ENCODE measurements at places on chromosomes 4 and X. TPM values are rescaled to one million over a fixed set of nuclear protein-coding genes. Genes with fewer than 3 reads are reported as not detected.

Gene TKTL1
- not detected for total RNA-seq

DNA sequence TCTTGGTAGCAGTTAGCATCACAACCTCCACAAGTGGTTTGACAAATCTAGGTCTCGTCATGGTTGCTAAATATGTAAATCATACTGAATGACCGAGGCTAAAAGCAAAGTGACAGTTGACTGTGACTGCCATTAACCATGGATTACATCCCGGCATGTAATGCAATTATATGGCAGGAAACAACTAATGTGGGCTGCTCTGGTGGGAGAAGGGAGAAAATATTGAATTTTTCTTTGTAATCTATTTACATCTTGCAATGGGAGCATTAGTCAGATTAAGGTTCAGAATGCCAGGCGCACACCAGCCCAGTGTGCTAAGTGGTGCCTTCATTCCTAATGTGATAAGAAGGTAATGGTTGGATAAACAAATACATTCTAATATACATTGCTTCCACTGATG is 35.8 kb downstream of the UNC5C start:
- no peak for DNase-seq

DNA sequence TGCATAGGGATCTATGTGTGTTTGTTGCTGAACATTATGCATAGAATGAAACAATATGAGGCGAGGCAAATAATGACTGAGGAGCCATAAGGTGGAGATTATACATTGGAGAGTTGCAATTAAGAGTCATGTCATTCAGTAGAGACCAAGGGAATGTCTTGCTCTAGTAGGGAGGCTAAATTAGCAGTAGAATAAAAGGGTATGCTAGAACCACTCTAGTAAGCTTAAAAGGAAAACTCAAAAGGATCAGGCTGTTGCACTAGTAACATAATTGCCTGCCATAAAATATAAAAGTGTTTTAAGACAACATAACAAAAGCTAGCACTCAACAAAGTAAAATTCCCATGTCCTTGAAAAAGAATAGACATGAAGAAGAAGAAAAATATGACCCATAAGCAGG is 586.2 kb upstream of the DIAPH2 start:
- DNase-seq = no peak

GRCh38 chr4:151806511-151806927 is 45.7 kb upstream of the GATB start:
- no peak for DNase-seq

Gene TAF7L
- total RNA-seq = not detected

DNA sequence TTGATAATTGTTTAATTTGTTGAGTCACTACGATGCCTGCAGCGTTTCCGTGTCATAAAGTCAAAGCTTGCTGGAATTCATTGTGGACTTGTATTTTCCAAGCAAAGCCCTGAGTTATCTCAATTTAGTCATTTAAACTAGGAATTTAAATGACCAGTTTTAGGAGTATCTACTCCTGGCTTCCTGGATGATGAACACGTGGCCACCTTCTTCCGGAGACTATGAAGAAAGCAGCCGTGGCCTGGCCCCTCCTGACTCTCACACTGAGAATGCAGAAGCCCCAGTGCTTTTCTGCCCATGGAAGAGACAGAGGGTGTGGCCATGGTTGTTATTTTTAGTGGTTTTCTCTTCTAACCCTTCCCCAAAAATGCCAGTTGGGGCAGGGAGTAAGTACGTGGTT is 250.7 kb upstream of the GATB start:
- DNase-seq = no peak

Gene STIM2
- 10.7 TPM for total RNA-seq

GRCh38 chr4:41184009-41184408 is 30.3 kb downstream of the APBB2 start:
- DNase-seq = no peak

DNA sequence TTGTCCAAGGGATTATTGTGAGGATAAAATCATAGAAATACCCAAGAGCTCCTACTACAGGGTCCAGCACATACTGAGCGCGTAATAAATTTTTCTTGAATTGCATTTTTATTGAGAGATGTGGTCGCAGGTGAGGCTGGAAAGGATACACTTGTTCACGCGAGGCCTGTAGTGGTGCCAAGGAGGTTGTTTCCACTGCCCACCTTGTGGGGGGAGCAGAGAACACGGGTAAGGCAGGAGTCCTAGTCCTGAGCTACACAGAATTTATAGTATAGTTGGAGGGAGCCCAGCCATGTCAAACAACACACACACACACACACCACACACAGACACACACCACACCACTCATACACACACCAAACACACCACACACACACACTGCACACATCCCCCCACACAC is 31.8 kb upstream of the CYP4V2 start:
- no peak for DNase-seq

DNA sequence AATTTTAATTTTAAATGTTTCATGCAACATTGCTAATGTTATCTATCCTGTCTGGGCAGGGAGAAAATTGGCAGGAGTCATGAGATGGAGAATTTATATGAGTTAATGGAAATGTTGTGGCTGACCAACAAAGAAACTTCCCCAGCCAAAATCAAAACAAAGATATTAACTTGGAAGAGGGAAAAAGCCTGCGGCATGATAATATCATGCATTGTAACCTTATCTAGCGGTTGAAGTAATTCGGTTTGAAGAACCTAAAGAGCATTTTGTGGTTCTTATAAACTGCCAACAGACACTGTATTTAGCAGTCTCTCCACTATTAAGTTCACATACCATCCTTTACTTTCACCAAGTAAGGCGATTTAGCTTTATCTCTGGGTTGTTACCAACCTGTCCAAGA is 42.3 kb downstream of the DKK2 start:
- no peak for DNase-seq

DNA sequence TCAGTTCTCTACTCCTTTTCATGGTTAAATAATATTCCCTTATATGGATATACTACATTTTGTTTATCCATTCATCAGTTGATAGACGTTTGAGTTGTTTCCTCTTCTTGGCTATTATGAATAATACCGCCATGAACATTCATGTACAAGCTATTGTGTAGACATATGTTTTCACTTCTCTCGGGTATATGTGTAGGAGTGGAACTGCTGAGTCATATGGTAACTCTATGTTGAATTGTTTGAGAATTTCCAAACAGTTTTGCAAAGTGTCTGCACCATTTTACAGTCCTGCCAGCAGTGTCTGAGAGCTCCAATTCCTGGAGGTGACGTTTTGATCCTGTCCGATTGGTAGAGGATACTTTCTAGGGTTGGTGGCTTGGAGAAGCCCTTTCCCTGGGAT is 23.6 kb downstream of the PLAC1 start:
- no peak for DNase-seq

Gene PWWP3B
- total RNA-seq = 0.55 TPM

Gene TEX13B
- total RNA-seq = not detected

Gene HERC5
- 4.8 TPM for total RNA-seq

DNA sequence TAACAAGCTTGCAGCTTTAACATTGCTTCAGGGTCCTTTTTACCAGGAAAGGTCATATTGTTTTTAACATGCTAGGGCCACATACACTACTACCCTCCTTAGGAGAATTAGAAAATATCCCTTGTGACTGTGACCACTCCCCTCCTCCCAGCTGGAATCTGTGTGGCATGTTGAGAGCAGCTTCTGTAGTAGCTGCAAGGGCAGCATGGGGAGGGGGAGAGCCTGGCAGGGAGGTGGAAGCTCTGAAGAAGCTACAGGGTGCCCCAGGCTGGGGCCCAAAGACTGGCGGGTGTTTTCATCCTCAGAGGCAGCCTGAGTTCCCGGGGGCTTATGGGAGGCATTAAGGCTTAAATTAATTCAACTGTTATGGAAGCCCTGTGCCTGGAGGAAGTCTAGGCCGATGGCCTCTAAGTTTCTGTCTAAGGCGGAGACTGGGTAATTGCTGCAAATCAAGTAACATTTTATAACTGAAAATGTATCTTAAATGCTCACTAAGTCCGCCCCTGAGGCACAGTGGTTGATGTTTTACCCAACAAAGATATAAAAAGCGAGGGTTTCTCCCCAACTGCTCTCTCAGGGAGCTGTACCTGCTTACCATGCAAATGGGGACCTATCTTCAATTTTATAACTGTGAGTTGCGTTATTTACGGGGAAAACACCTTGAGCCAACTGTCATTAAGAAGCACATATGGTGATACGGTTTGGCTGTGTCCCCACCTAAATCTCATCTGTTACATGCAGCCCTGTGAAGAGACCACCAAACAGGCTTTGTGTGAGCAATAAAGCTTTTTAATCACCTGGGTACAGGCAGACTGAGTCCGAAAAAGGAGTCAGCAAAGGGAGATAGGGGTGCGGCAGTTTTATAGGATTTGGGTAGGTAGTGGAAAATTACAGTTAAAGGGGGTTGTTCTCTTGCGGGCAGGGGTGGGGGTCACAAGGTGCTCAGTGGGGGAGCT is 37.4 kb upstream of the STS start:
- no peak for DNase-seq

Gene CLNK
- total RNA-seq = not detected

DNA sequence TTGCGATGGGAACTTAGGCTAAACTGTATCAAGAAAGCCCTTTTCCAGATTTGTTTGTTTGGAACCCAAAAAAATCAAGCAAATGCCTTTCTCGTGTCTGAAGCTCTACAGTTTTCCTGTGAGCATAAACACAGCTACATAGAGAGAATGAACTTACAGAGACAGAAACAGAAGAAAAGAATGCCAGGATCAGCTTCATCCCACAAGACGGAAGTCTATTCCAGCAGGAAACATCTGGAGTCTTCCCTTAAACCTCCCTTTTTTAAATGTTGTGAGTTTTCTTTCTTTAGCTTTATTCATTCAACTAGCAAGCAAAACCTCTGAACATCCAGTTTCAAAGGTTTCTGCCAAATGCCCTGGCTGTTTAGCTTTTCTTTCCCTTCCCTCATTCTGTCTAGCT is 32.6 kb upstream of the ZFP42 start:
- DNase-seq = no peak

Gene NDNF
- total RNA-seq = 8.3 TPM

DNA sequence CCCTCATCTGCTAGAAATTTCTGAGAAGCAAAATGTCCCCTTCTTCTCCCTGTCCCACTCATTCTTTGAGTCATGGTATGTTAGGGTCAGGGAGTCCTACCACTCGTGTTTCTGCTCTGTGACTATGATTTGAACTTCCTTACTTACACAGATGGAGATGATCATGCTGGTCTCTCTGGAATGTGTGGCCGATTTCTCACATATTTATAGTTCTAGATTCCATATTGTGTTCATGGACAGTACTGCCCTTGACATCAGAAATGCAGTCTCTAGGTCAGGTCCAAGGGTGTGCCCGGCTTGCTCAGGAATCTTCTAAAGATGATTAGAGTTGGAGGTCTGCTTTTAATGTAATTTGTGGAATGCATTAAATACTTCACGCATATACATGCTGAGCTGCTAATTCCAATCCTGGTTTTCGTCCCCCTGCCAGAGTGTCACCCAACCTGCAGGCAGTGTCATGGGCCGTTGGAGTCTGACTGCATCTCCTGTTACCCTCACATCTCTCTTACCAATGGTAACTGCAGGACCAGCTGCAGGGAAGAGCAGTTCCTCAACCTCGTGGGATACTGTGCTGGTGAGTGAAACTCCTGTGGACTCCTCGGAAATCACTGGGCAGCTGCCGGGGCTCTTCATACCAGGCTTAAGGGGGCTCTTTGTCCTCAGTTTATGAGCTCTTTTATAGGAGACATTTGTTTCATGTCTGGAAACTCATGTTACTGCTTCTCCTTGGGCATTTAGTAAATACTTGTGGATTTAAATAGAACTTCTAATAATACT is 214.1 kb upstream of the ANXA3 start:
- no peak for DNase-seq

DNA sequence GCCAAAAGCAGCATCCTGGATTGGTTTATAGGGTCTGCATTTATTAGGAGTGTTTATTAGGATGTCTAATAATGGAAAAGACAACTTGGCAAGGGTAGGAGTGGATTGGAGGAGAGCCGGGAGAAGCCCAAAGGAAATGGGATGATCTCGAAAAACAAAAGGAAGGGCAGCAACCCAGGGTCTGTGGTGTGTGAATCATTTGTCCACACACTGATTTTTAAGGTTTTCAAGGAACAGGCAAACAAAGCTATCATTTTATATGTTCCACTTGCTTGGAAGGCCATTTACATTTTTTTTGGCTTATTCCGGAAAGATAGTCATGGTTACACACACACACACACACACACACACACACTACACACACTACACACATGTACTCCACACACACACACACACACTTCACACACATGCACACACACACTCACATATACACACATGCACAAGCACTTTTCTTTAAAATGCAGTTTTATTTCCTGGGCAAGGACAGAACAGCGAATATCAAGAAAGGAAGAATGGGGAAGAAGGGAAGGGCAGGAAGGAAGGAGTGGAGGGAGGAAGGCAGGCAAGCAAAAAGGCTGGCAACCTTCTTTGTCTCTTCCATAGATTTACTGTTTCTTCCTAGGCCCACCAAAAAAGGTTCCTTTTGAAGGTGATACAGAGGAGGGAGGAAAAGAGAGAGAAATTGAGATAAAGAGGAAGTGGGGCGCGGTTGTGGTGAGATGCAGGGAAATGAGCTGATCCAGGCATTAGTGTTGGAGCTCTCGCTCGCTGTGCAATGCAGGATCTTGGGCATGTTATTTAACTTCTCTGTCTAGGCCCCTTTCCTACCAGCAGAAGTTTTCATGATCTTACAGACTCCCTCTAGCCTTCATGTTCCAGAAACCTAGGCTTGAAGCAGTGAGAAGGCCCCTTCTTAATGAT is 88.6 kb upstream of the MAML3 start:
- no peak for DNase-seq

- DNase-seq = no peak
These were observed 123.6 kb upstream of the INTU start for GRCh38 chr4:127509155-127509554.

Gene PCDH7
- total RNA-seq = 221 TPM

Gene CCDC158
- total RNA-seq = 1.7 TPM

Gene PJA1
- 19.6 TPM for total RNA-seq

- DNase-seq = no peak
These were observed 163.3 kb downstream of the PTCHD1 start for GRCh38 chrX:23497919-23498318.

DNA sequence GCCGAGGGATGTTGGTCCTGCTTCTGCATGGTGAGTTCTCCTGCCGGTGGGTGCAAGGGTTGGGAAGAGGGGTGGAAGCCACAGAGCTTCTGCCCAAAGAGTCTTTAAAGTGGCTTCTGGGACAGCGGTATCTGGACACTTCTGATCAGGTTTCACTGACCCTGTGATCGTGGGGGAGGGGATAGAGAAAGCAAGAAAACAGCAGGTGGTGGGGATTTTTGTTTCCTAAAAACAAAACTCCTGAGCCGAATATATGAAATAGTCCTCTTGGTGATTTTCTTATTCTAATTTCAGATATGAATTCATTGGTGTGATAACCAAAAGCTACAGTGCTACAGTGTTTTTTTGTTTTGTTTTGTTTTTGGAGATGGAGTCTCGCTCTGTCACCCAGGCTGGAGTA is 754 bp downstream of the NYX start:
- no peak for DNase-seq

Gene OTC
- total RNA-seq = 3.3 TPM

- no peak for DNase-seq
These were observed 327.2 kb upstream of the DIPK2B start for GRCh38 chrX:45527834-45528233.
